GM12892 (cell line): ENCODE measurements at places on chromosomes 16 and 17.

DNA sequence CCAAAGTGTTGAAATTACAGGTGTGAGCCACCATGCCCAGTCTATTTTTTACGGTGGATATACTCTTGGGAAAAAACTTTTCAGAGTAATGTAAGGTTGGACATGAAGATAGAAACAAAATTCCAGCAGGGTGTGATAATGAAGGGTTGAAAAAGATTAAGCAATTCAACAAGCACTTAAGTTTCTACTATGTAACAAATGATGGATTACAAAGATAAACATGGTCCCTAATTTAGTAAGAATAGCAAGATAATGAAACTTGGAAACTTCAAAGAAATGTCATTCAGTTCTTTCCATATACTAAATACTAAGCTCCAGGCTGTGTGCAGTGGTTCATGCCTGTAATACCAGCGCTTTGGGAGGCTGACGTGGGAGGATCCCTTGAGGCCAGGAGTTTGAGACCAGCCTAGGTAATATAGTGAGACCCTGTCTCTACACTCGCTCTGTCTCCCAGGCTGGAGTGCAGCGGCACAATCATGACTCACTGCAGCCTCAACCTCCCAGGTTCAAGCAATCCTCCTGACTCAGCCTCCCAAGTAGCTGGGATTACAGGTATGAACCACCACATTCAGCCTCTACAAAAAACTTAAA, 31.0 kb downstream of the PSMD12 start:
- DNase-seq: no peak

DNA sequence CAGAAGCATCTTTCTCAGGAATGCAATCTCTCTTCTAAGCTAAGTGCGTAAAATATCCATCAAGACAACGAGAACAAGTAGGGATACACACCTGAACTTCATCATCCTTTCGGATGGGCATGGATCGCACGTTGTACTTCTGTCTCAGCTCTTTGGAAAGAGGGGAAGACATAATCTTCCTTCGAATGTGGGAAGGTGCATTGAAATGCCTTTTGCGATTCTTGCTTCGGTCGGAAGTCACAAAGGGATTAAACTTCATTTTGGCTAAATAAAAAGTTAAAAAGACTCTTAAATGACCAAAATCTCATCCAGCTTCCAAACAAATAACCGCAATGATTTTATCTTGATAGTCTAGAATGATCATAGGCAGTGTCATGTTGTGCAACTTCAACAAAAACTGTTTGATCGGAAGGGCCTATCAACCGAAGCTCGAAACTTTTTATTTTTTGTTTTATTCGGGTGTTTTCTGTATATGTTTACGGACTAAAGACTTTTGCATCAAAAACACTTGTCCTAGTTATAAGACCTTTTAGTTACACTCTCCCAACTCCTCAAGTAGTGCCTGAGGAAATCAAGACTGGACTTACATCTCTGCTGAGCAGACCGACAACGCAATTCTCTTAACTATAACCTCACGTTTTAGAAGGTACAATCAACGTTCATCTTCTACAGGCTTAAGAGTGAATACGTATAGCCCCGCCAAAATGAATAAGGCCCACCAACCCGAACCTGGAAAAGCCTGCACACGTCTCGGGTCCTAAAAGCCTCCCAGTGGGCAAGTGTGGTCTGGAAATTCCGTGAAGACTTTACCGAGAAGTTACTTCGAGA, 727 bp downstream of the RPL26 start:
- DNase-seq: no peak

GRCh38 chr17:1976000-1976682, 49.0 kb downstream of the RTN4RL1 start:
- DNase-seq: no peak

DNA sequence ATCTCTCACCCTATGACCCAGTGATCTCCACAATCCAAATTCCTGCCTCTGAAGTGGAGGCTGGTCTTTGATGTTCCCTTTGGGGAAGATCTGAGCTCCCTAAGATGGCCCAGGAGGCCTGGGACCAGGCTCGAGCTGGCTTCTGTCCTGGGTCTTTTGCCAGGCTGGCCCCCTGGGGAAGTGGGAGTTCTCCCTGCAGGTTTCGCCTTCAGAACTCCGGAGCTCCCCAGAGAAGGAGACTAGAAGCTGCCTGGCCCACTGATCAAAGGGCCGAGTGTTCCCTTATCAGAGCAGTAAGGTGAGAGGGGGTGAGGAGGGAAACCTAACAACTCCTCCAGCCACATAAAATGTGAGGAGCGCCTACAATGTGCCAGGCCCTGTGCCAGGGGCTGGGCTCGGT, 147.1 kb downstream of the IRF8 start:
- DNase-seq: no peak

GRCh38 chr17:73952480-73953205, 250.8 kb upstream of the RPL38 start:
- DNase-seq: no peak

DNA sequence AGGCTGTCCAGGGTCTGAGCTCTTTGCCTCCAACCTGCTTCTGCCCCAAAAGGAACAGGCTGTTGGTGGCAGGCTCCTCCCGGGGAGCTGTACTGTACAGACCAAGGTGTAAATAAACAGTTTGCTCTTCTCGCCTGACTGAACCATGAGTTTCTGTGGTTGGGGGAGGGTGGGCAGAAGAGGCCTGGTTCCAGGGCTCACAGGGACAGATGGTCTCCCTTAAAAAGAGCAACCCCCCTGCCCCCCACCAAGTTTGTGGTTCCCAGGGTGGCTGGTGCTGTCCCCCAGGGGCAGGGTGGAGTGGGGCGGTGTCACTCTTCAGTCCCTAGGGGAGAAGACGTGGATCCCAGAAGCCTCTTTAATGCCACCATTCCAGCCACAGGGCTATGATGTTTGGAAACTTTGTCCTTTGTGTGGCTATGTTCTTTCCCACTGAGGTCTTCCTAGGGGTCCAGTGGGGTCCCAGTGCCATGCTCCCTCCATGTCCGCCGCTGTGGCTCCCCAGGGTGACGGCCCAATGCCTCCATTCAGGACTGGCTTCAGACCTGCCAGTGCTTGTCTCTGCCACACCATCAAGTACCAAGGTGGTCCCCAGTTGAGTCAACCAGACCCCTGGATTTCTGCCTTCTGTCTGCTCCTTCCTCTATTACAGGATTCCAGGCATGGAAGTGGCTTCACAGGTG, 146.7 kb downstream of the RAB11FIP4 start:
- DNase-seq: peak; percentile 59

DNA sequence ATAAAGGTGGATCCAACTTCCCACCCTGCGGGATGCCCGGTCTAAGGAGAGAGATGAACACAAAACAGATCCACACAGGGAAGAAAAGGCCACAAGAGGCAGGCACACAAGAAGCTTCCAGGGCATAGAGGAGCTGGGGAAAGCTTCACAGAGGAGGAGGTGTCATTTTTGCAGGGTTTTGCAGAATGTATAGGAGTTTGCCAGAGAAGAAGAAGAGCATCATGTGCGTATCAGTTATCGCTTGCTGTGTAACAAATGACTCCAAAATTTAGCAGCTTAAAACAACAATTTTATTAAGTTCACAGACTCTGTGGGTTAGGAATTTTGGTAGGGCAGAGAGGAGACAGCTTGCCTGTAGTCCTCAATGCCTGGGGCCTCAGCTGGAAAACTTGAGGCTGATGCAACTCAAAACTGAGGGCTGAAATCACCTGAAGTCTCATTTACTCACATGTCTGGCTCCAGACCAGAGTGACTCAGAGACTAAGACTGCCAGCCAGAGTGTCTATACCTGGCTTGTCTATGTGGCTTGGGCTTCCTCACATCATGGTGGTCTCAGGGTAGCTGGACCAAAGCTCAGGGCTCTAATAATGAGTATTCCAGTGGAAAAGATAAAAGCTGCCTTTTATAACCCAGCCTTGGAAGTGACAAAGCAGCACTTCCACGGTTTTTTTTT, 33.9 kb upstream of the ZNF423 start:
- no peak for DNase-seq

GRCh38 chr17:77664097-77664729, 294.3 kb upstream of the TNRC6C start:
- DNase-seq: no peak

DNA sequence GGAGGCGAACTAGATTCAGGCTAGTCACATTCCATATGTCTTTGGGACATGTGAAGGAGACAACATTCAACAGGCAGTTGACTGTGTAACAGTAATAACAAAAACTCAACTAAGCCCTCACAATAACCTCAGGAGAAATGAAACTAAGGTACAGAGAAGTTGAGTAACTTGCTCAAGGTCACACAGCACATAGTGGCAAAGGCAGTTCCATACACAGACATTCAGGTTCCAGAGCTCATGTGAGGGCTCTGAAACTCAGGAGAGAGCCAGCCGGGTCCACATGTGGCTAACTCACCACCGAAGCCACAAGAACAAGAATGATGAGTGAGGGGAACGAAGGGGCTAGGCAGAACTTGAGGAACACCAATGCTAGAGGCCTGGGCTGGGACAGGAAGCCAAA, 46.3 kb upstream of the CCL1 start:
- DNase-seq: no peak

DNA sequence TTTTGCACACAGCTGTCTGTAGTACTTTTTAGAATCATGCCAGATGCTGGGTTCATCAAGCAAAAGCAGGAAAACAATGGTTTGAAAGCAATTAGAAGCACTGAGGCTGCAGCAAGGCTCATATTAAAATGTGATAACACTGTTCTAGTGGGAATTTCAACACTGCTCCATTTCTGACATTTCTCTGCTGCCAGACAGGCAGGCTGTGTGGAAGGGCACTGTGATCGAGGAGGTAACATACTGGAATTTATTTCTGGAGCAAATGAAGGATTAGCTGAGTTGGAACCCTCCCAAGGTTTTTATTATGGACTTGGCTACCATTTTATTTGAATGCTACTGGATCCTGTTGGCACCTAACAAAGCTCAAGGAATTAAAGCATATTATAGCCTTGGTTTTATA, 66.9 kb downstream of the SKAP1 start:
- DNase-seq: no peak

- no peak for DNase-seq
These were observed 42.3 kb upstream of the RBFOX3 start for GRCh38 chr17:79652999-79653643.

DNA sequence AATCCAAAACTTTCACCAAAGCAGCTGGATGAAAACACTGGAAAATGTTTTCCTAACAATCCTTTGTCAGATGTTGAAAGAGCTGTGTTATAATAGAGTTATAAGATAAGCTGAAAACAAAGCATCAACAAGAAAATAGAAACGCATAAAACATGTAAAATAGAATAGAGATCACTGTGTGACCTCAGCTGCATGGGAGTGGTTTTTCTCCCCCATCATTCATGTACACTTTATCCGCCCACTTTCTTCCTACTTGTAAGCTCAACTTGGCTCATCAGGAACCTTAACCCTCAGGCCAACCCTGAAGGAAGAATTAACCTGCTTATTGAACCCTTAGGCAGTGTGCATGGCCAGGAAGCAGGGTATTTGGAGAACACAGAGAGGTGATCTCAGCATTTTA, 238.5 kb upstream of the PMFBP1 start:
- DNase-seq: no peak

DNA sequence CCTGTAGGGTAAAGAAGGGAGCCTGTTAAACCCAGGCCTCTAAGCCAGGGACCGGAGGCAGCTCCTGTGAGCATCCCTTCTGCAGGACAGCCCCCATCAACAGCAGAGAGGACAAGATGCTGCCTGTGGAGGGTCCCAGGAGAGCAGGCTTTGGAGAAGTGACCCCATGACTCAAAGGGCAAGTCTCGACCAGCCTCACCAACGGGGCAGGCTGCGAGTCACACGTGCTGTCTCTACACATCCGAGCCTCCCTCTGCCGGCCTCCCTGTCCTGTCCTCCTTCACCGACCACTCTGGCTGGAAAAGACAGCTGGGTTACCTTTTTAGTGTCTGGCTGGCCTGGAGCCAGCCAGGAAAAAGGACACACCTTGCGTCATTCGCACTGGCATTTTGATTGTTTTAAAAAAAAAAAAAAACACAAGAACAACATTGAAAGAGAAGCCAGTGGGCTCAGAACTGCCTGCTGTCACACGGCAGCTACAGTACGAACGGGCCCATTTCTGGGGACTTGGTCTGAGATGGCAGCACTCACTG, 74.5 kb upstream of the RCVRN start:
- no peak for DNase-seq

GRCh38 chr17:8831234-8831849, 32.2 kb upstream of the MFSD6L start:
- DNase-seq: no peak

- DNase-seq: no peak
These were observed 212.8 kb downstream of the MSI2 start for GRCh38 chr17:57468932-57469775.

GRCh38 chr16:75798714-75799113, 72.4 kb upstream of the CPHXL start:
- no peak for DNase-seq

- no peak for DNase-seq
These were observed 28.9 kb downstream of the ZDHHC7 start for GRCh38 chr16:84982434-84982833.

DNA sequence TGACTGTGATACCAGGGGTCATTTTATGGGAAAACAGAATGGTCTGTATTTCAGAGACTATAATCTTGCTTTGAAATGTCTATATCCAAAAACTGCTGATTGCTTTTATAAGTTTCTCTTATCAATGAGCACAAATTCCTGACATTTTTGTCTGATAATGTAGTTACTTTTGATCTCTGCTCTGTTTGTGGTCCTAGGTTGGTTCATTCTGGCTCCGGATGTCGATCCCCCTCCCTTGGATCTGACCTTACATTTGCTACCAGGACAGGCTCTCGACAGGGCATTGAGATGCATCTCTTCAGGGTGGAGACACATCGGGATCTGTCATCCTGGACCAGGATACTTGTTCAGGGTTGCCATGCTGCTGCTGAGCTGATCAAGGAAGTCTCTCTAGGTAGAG, 27.3 kb upstream of the VPS4A start:
- no peak for DNase-seq

GRCh38 chr16:85390511-85391174, 222.5 kb upstream of the GSE1 start:
- DNase-seq: no peak
